GM12891 (cell line): ENCODE measurements at places on chromosomes 16 and 17.

DNA sequence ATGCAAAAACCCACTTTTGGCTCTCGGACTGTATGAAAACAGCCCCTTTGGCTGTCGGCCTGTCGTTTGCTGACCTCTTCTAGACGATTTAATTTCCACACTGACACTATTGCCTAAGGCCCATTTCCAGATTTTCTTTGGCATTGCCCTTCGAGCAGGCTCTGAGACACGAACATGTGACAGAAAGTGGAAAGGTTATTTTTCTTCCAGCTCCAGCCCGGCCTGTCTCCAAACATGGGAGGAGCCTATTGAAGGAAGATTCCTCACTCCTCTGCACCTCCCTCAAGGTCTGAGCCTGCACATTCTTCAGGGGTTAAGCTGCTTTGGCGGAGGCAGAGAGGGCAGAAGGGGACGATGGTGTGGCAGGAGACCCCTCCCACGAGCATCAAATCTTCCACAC, 85.9 kb upstream of the FOXF1 start:
- DNase-seq, result no peak

DNA sequence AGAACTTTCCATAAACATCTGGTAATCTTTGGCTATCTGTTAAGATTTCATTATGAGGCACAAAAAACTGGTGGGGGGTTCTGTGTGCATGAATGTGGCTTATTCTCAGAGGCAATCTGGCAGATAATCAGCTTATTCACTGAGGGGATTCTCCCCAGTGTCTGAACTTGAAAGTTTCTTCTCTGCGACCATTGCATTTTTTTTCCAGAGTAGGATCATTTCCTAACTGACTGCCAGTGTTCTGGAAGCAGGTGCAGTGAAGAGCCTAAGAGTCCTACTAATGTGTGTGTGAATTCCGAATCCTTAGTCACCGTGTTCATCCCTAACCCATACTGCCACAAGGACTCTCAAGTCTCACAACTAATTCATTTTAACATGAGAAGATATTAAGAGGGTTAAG, 64.9 kb upstream of the LRRC37A3 start:
- DNase-seq, result no peak

DNA sequence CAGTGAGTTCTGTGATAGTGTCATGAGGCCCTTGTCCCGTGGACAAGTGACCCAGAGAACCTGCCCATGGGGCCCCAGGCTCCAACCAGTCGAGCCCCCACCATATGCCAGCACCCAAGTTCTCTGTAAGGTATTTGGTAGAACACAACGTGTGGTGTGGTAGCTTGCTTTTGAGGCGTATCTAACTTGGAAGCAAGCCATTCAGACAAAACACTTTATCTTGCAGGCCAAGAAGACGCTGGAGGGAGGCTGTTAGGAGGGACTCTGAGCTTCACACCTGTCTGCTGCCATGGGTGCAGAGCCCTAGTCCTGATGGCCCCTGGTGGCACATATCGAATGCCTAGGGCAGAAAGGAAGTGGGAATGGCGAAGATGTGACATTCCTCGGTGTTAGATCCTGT, 1.6 kb downstream of the NDUFAF8 start:
- no peak for DNase-seq

- no peak for DNase-seq
Measured at GRCh38 chr16:31276600-31276999, 16.8 kb downstream of the ITGAM start.

- DNase-seq, result no peak
Measured at GRCh38 chr16:89067677-89068443, 25.8 kb upstream of the ACSF3 start.

DNA sequence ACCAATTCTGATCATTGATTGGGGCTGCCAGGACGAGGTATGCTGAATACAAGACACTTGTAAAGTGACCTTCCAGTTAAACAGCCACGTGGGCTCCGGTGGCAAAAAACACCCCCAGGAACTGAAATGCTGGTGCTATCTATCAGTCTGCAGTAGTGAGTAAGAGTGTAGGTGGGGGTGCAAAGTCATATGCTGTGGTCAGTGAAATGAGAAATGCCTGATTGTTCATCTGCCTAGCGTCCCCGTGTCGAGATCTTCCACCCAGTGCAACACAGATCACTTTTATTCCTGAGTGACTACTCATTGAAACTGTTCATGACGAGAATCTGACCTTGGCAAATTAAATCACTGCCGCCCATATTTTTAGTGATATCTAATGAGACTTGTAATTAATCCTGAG, 806.5 kb upstream of the GOT2 start:
- no peak for DNase-seq

DNA sequence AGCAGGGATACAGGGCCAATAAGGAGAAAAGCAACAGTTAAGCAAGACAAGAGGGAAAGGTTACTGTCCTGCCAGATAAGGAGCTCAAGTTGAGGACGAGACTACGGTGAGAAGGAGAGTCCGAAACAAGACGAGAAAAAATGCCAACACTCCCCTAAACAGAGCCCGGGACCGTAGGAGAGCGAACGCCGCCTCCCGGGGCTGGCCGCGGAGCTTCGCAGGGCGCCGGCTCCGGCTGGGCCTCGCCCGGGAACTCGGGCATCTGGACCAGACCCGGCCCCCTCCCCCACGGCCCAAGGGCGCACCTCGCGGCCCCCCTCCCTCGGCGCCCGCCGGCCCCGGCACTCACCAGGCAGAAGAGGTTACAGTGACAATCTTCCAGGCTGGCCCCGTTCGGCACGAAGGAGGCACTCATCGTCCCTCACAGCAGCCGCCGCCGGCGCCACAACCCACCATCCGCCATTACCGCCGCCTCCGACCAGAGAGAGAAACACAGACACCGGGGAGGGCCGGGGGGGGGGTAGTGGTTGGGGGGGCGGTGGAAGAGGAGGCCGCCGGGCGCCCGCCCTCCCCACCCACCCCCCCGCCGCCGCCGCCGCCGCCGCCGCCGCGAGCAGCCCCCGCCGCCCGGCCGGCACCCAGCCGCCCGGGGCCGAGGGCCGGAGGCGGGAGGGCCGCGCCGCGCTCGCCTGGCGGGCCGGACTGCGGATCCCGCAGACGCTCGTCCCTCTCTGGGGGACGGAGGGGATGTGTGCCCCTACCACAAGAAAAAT, at the start of gene MED13:
TSS of gene MED13 (minus strand) at position 488 of the 773 bp plus-strand sequence. CDS start at position 415, 73 bp downstream.
- DNase-seq, result peak; percentile 31

GRCh38 chr17:48954300-48954755, 9.7 kb upstream of the SNF8 start:
- no peak for DNase-seq

DNA sequence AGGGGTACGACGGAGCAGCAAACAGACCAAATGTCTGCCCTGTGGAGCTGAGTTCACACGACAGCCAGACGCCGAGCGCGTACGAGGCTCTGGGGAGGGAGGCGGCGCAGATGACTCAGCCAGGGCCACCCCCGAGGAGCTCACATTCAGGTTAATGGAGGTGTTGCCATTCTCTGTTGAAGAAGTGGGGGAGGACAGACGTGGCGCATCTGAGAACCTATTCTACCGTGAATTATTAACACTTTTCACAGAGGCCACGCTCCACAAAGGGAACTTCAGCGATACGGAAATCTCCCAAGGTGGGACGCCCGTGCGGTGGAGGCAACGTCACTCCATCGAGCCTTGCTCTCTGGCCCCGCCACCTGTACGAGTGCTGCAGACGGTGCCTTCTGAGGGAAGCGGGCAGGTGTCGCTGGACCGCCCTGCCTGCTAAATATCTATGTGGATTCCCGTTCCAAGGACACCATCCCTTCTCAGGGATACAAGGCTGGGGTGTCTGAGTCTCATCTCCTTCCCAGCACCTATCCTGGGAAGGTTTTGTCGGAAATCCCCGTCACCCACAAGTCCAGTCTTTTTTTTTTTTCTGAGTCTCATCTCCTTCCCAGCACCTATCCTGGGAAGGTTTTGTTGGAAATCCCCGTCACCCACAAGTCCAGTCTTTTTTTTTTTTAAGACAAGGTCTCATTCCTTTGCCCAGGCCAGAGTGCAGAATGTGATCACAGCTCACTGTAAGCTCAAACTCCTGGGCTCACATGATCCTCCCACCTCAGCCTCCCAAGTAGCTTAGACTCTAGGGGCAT, 19.0 kb downstream of the ABR start:
- no peak for DNase-seq

GRCh38 chr16:3101018-3101840, 2.1 kb upstream of the ZSCAN10 start:
- peak; percentile 64 for DNase-seq

DNA sequence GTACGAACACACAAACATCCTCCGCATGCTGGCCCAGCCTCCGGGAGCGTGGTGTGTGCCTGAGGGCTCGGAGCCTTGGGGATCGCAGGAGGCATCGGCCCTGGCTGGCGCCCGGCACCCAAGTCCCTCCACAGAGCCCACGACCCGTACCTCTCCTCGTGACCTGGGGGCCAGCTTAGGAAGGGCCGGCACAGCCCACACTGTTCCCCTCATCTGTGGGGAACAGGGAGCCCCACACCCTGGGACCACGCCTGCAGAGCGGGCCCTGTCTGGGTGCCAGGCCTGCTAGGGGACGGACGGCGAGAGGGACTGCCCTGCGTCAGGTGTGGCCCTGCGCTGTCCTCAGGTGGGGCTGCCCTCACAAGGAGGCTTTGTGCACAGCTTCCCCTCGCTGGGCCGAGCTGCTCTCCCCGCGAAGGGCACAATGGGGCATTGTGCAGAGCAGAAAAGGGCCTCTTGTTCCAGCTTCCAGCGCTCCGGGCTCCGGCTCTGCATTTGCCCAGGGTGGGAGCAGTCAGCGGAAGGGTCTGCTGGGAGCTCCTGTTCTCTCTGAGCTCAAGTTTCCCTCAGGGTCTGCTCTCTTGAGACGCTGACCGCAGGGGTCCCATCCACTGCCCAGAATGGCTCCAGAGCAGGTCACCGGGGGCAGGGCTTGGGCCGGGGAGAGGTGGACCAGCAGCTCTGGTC, 1.7 kb upstream of the LMF1 start:
- DNase-seq, result no peak

DNA sequence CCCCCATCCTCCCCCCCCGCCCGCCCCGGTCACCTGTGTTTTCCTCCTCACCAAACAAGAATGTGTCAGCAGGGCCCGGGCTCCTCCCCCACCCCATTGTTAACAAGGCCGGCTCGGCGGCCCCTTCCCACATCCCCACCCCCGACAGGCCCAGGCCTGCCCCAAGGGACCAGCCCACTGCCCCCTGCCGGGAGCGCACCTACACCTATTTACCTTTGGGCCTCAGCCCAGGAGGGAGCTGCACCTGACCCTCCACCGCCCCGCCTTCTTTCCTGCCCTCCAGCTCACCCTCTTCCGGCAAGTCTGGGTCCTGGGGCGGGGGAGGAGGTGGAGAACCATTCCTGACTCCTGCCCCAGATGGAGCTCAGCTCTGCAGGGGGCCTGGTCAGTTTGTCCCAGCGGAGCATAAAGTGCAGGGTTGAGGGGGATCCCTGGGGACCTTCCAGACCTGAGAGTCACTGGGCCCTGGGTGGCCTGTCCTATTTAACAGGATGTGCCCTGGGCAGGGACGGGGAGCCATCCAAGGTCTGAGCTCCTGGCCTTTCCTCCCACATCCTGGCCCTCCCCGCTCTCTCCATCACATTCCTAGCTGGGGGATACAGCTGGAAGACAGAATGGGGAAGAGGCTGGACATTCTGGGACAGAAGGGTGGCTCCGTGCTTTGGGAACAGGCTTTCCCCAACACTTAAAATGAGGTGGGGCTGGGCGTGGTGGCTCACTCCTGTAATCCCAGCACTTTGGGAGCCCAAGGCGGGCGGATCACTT, 8.3 kb downstream of the FOXJ1 start:
- no peak for DNase-seq

DNA sequence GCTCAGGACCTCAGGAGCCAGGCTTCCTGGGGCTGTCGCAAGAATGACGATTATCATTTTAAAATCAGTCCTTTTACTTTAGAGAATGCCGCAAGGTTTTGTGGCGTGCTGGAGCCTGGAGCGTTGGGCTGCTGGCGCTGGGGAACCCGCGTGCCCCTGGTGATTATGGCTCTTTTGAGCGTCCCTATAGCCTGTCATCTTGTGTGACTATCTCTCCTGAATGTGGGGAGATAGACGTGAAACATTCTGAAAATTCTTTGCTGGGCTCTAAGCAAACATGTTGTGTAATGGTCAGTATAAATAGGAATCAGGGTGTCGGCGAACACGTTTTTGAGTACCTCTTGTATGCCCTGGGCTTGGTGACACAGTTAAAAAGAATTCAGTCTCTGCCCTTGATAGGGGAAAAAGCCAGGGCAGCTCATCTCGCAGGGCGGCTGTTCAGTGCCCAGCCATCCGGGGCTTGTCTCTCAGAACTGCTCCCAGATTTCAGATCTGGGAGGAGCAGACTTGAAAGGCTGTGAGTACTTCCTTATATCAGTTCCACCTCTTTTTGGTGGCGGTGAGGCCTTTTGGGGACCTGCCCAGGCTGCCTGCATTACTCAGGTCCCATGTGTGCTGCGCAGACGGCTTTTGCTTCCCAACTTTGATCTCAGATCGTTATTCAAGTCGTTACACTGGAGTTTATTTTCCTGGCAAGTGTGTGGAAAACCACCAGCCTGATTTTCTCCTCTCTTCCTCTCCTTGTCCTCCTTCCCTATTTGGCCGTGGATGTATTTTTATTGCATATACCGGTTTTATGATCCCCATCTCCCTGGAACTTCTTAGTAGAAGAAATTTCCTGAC, 973 bp downstream of the SLC7A6 start:
- DNase-seq, result no peak

DNA sequence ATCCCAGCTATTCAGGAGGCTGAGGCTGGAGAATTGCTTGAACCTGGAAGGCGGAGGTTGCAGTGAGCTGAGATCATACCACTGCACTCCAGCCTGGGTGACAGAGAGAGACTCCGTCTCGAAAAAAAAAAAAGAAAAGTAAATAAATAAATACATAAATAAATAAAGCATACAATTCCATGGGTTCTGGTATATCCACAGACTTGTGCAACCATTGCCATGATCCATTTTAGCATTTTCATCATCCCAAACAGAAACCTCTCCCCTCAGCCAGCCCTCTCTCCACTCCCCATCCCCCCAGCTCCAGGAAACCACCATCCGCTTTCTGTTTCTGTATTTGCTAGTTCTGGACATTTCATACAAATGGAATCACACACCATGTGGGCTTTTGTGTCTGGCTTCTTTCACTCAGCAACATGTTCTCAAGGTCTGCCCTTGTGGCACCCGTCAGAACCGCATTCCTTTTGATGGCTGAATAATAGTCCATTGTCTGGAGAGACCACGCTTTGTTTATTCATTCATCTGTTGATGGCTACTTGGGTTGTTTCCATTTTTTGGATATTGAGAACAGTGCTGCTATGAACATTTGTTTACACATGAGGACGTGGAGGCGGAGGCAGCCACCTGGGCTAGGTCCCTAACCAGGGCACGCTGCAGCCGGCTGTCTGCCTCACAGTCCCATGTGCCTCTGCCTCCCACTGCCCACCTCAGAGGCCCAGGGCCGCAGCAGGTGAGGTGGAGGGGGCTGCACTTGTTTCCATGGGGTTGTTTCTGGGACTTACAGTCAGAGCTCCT, 76.2 kb downstream of the NT5M start:
- DNase-seq, result no peak

DNA sequence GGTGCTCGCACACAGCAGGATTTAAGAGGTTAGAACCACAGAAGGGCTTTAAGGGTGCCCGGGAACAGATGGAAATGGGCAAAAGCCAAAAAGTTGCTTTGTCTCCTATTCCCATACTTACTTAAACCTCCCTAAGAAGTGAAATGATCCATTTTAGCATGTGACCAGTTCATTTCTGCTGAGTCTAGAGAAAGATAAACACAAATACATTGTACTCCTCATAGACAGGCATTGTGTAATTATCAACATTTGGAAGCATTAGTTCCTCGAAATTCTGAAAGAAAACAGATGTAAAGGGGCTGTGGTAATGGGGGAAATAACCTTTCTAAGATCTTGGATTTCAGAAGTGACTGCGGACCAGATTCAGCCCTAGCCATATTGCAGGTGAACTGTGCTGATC, 178.3 kb downstream of the CYB561 start:
- DNase-seq, result no peak
